NCI-H1436 treated with DMSO at 0.1 percent for 48 hours (cell line): ENCODE measurements at places on chromosomes 5 and 9.

- DNase-seq: no peak
Measured at GRCh38 chr5:123092696-123093095, 3.7 kb downstream of the PRDM6 start.

DNA sequence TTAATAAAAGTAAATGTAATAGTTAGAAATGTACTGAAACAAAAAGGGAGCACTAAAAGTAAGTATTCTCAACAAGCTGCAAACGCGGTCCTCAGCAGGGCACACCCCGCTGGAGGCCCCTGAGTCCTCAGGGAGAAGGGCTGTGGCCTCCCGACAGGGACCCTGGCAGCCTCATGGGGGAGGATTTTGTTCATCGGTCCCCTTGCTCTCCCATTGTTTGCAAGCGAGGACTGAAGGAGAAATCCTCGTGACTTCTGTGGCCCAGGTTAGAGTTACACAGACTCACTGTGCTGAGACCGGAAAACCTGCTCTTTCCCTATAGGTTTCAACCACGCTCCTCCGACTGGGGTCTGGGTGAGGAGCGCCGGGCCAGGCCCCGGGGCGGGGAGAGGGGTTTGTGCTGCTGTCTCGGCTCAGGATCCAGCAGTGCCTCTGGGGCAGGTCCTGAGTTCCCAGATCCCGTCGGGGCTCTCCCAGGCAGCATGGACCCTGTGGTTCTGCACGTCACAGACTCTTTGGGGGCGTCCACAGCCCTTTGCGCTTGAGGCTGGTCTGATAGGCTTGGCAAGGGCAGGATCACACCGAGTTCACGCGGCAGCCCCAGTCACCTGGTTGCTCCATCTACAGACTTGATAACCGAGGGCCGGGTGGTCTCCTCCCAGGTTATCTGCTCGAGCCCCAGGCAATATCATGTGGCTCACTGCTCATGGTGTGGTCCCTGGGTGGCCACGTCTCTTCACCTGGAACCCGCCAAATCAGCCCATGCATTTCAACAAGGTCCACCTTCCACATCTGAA lies 38.8 kb downstream of the MRPL36 start:
- no peak for DNase-seq

- DNase-seq: no peak
Measured at GRCh38 chr5:56608217-56608925, 207.0 kb upstream of the MAP3K1 start.

GRCh38 chr5:116299746-116300640 lies 215.2 kb downstream of the COMMD10 start:
- DNase-seq: no peak

GRCh38 chr5:90830058-90830457 lies 271.5 kb downstream of the ADGRV1 start:
- DNase-seq: no peak
